Nephron progenitor cell (in vitro differentiated cells): ENCODE measurements at places on chromosomes 3 and 15.

DNA sequence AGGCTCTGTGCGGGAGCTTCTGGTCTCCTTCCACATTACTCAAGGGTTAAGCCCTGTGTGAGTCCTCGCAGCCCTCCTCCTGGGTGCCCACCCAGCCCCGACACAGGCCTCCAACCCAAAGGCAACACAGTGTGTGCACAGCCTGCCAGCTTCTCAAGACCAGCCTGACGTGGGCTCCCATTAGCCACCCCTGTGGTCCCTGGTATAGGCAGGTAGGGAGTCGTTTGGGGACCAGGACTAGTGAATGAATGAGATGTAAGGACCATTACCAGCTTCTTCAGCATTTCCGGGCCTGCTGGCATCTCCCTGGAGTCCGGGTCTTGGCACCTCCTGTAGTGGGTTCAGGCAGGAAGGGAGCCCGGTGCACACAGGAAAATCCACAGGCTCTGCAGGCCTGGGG, 20.2 kb upstream of the PLXNA1 start:
- no peak for DNase-seq

DNA sequence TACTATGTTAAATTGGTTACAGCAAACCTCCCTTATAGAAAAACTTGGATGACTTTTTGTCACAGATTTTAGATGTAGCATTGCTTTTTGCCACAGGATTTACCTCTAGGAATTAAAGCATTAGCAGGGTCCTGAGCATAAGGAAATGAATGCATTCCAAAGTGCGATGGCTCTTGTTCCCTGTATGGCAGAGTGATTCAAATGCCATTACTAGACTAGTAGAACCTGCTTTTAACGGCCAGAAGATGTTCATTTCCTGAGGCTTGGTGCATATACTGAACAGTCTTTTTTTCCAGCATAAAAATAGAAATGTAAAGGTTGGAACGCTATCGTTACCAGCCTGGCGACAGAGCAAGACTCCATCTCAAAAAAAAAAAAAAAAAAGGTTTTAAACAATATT, 59.4 kb downstream of the WNT5A start:
- no peak for DNase-seq

- DNase-seq, result no peak
Observed at GRCh38 chr3:89344076-89344475, 236.7 kb downstream of the EPHA3 start.

GRCh38 chr3:10015461-10015904, 10.8 kb upstream of the FANCD2 start:
- DNase-seq, result no peak

DNA sequence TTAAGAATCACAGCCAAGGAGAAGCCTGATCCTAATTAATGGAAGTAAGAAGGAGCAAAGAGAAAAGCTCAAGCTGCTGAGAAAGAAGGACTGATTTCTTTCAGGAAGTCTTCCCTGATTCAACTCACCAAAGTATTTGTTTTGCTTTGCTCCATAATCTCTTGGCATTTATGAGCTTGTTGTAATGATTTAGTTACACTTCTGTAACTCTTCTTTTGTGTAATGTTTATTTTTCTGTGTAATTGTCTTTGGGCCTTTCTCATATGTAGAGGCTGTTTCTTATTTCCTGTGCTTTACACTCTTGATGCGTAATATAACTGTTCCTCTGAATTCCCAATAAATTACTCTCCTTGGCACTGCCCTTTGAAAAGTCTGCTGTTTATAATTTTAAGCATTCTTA, 80.0 kb downstream of the COL6A5 start:
- no peak for DNase-seq

DNA sequence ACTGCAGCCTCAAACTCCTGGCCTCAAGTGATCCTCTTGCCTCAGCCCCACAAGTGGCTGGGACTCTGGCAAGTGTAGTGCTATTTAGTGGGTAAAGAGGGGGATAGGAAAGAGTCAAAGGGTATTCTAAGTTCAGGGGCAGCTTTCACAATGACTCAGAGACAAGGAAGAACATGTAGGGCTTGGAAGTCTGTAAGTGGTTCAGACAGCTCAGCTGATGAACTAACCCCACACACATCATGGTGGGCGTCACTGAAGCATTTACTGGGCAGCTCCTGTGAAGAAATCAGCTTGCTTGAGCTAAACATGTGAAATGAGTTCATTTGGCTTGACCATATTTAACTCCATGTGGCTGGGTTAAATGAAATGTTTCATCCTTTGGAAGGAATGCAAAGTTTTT, 34.6 kb upstream of the THSD4 start:
- no peak for DNase-seq

DNA sequence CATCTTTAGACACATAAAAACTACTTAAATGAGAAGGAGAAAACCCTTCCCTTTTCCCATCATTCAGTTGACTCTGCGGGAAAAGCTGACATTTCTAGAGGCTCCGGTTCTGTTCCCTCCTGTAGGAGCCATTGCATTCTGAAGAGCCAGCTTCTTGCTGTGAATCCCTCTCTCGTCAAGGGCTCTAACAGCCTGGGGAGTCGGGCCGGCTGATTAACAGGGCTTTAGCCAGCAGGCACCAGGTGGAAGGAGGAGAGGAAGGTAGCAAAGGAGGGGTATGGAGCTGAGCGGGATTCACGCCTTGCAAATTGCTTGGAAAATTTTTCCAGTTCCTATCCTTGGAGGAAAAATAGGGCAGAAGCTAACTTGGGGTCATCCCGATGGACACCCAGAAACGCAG, 108.3 kb upstream of the UBE2E1 start:
- no peak for DNase-seq

GRCh38 chr3:66639809-66640356, 139.1 kb upstream of the LRIG1 start:
- no peak for DNase-seq

GRCh38 chr3:149936812-149937230, 33.9 kb downstream of the PFN2 start:
- peak; percentile 59 for DNase-seq

DNA sequence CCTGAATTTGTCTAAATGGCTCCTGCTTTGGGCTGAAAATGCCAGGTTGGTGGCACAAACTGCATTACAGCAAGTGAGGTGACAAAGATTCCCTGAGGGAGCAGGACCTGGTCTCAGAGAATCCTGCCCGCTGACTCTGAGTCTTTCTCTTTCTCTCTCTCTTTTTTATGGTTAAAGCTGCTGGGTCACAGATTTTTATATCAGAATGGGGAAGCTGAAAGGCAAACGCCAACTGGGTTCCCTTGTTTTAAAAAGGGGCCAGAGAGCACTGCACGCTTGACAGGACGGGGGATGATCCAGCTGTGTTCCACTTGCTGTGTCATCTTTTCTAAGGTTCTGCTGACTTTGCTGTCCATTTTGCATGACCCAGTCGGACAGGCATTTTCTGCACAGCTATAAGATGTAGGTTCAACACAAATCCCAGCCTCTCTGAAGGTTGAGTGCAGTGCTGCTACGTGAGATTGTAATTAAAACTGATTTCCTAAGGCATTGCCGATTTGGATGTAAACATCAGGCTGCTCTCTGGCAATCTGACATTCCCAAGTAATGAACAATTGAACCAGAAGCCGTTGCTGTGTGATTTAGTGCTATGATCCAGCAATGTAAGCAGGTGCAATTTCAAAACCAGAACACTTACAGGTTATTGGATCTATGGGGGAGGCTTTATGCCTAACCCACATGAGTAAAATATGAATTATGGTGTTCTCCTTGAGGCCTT, 25.8 kb downstream of the ARHGEF3 start:
- DNase-seq, result no peak

- peak; percentile 44 for DNase-seq
Observed at GRCh38 chr15:87604857-87605446, 651.6 kb downstream of the NTRK3 start.

GRCh38 chr3:120982608-120983320, 74.8 kb downstream of the STXBP5L start:
- DNase-seq, result no peak
